ENCODE measurements at places on chromosomes 3 and 15.
A peak's percentile ranks its signal among the peaks of the same experiment; 100 is the strongest.

DNA sequence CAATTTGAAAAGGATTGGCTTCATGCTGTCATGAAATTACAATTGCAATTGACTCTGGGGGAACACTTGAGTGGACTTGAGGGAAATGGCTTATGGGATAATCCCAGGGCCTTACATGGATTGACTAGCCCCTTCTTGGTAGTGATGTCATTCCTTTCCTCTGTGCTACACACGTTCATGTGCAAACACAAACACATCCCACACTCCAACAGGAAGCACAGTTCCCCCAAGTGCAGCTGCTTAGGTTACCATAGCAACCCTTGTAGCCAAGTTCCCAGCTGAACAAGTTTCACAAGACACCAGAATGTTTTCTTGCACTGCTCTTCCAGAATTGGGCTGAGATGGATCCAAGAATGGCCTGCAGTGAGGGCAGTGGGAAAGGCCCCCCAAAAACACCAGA lies 217.0 kb downstream of the ZNF621 start:
- DNase-seq, result peak; percentile 15

GRCh38 chr3:71784201-71784913 lies 591 bp downstream of the PROK2 start:
- DNase-seq, result no peak

GRCh38 chr3:189160519-189161309 lies 11.1 kb upstream of the TPRG1 start:
- DNase-seq, result no peak

DNA sequence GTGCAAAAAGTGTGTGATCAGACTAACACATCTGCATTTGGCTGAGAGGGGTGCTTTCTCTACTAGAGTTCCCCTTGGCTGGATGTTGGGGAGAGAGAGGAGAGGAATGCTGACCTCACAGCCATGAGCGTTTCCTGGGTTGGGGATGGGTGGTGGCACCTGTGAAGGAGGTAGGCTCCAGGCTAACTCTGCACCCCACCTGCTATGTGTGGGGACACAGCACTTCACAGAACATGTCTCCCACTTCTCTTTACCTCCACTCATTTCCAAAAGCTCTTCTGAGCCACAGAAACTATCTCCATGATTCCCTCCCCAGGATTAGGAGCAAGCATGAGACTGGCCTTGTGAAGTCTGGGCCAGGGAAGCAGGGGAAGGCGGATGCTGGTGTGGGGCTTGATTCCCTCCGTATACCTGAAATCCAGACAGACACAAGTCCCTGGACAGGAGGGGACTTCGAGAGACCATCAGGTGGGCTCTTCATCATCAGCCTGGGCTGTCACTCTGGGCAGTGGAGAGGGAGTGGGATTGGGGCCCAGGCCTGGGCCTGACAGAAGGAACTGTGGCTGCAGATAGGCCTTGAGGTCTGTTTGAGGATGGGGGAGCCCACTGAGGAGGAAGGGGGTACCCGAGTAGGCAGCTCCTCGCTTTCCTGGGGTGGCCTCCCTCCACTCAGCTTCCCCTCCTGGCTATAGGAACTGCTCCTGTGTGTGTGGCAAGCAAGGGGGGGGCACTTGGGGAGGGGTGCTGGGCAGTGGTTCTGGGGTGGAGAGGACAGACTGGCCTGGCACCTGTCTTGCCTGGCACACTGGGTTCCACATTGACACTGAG lies 40.7 kb downstream of the FEM1B start:
- no peak for DNase-seq

- DNase-seq, result no peak
Observed at GRCh38 chr15:31344823-31345605, 18.4 kb downstream of the KLF13 start.

GRCh38 chr3:29610781-29611180 lies 329.9 kb downstream of the RBMS3 start:
- peak; percentile 29 for DNase-seq

- DNase-seq, result peak; percentile 64
Observed at GRCh38 chr15:56732135-56732885, 999 bp downstream of the ZNF280D start.

DNA sequence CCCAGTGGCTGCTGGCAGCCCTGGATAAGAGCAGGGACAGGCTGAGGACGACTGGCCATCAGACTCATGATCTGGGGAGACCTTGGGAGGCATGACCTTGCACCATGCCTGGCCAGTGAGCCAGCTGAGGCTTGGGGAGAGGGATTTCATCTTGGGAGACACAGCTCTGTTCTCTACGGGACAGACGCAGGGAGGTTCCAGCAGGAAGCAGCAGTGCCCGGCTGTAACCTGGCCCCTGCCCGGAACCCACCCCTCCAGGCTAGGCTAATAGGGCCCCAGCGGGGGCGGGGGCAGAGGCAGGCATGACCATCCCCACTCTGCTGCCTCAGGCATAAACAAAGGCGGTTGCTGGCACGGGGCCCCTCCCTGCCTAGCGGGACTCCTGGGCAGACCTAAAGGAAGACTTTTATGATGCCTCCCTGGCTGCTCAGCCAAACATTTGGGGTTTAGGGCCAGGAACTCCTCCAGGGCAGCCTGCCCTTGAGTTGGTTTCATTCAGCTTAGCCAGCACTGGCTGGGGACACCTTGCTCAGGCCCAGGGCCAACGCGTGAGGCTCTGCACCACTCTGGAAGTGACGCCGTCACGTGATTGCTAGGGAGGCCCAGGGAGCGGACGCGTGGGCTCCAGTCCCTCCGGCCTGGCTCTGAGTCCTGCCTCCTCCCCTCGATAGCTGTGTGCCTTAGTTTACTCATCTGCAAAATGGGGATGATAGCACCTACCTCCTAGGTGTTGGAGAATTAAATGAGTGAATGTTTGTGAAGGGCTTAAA lies 27.6 kb downstream of the HDAC11 start:
- no peak for DNase-seq

- DNase-seq, result no peak
Observed at GRCh38 chr15:38692789-38693062, 128.1 kb upstream of the RASGRP1 start.

- DNase-seq, result no peak
Observed at GRCh38 chr3:9768141-9768775, 1.5 kb downstream of the CAMK1 start.

GRCh38 chr3:172030181-172030580 lies 9.2 kb upstream of the FNDC3B start:
- no peak for DNase-seq

DNA sequence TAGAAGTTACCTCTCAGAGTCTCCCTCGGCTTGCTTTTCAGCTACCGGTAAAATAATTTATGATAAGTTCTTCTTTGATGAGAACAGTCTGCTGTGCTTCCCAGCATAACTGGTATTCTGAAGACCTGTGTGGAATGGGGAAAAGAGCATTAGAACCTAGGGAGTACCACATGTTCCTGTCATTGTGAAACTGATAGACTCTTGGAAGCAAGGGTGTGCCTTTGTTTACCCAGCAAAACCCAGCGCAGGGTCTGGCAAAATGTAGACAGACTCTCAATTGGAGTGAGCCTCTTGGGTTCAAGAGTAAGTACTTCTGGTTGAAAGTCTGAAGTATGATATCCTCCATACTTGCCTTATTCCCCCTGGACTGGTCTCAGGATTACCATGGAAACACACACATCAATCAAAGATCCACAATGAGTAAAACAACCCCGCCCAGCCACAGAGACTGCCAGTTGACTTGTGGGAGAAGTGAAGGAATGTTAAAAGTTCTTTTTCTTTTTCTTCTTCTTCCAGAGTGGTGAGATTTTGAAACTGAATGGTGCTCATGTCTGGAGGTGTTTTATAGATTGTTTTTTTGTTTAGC lies 652.4 kb upstream of the NAALADL2 start:
- peak; percentile 49 for DNase-seq

- DNase-seq, result no peak
Observed at GRCh38 chr15:60548101-60548500, 69.2 kb upstream of the ICE2 start.

- DNase-seq, result no peak
Observed at GRCh38 chr3:9147215-9147895, 102.1 kb downstream of the SRGAP3 start.

GRCh38 chr15:76439542-76439941 lies 103.0 kb downstream of the ISL2 start:
- DNase-seq, result no peak

DNA sequence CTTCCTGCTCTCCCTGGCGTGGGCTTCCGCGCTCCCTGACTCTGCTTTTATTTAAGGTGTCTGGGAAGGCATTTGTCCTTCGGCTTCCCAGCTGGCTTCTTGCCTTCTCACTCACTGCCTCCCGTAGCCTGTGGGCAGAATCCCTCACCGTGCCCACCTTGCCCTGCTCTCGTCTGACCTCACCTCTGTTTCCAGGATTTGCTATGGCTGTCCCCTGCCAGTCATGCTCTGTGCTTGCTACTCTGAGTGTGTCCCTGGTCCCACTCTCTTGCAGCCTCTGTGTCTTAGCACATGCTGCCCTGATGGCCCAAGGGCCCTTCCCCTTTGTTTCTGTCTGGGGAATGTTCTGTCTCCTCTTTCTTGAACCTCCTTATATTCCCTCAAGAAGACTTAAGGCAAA lies 26.2 kb downstream of the LPP start:
- DNase-seq, result no peak

- DNase-seq, result no peak
Observed at GRCh38 chr15:40878785-40879184, 4.8 kb upstream of the RHOV start.

GRCh38 chr3:142904639-142905436 lies 16.0 kb upstream of the PCOLCE2 start:
- peak; percentile 43 for DNase-seq

DNA sequence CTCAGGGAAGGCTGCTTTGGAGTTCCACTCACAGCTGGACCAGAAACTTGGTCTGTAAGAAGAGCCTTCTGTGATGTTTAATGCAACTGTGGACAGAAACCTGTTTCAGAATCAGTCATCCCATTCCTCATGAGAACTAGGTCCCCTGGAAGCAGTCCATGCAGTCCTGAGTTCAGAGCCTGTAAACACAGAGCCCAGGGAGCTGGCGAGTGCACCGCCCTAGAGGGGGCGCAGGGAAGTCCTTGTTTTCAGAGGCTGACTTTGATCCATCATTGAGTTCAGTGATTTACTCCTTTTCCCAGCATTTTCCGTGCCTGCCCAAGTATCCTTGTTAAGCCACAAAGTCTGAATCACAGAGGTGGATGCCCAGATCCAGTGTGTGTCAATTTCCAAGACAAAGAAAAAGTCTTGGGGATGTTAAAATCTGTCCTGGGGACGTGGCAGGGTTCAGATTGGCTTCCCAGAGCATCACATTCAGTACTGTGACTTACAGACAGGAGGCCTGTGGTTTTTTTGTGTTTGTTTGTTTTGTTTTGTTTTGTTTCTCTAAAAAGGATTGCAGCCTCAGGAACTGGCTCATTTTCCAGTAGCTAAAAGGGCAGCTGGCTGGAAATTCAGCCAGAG lies 9.8 kb upstream of the TXNRD3 start:
- no peak for DNase-seq

DNA sequence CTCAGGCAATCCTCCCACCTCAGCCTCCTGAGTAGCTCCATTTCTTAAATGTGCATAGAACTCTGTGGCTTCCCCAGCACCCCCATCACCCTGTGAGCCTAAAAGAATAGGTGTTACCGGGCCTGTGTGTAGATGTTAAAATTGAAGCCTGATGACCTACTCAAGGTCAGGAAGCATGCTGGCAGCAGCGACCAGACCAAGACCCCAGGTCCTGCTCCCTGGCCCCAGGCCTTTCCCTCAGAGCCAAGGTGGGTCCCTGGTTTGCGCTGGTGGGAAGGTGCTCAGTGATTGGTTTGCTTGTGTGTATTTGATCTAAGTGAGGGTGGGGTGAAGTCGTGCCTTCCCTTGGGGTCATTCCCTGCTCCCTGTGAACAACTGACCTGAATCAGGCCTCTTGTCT lies 18.4 kb upstream of the CRABP1 start:
- DNase-seq, result no peak

- DNase-seq, result no peak
Observed at GRCh38 chr3:56102032-56102431, 366.2 kb downstream of the ERC2 start.

DNA sequence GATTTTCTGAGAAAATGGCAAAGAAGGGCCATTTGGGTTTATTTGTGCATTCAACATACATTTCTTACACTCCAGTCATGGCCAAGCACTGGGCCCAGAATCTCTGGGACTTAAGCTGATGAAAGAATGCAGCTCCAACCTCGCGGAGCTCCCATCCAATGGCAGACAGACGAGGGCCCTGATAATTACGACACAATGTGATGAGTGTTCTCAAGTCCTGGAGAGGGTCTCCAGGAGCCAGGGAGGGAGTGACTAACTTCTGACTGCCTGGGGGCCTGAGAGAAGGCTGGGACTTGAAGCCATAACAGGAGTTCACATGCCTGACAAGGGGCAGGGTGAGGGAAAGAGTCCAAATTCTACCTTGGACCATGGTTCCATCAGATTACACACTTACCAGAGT lies 42.6 kb upstream of the BNC1 start:
- peak; percentile 24 for DNase-seq

DNA sequence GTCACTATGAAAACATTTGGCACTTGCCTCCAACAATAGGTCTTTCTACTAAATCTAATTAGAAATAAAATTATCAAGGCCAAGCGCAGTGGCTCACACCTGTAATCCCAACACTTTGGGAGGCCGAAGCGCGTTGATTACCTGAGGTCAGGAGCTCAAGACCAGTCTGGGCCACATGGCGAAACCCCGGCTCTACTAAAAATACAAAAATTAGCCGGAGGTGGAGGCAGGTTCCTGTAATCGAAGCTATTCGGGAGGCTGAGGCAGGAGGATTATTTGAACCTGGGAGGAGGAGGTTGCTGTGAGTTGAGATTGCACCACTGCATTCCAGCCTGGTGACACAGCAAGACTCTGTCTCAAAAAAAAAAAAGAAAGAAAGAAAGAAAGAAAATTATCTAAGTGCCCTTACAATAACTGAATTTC lies 1.6 kb upstream of the PLD1 start:
- peak; percentile 76 for DNase-seq

- no peak for DNase-seq
Observed at GRCh38 chr3:150090006-150090405, 119.3 kb upstream of the PFN2 start.

GRCh38 chr3:139111392-139112229 lies 66.9 kb upstream of the PRR23C start:
- peak; percentile 43 for DNase-seq

DNA sequence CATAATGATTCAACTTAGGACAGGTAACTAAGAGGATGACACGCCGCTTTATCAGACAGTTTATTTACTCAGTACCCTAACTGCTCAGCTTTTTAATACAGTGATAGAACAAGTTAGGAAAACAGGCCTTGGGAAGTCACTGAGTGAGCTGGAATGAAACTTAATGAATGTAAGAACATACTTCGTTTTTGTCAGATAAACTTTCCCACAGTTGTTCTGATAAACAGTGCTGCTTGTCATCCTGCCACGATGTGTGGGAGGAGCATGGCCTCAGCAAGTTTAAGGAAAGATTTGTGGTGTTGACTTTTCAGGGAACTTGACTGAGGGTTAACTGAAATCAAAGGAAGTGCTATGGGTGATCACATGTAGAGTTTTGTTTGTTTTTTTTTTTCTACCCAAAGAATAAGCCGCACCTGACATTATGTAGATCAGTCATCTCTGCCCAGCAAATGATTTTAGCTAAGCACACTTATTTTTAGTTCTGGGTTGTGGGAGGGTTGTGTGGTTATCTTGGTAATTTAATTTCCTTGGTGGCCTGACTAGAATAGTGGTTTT lies 5.6 kb upstream of the P2RY14 start:
- DNase-seq, result peak; percentile 29

GRCh38 chr3:191484461-191484860 lies 23.5 kb downstream of the PYDC2 start:
- DNase-seq, result no peak

- DNase-seq, result no peak
Observed at GRCh38 chr15:101088271-101088670, 163.6 kb downstream of the CHSY1 start.

GRCh38 chr15:70584838-70585706 lies 178.3 kb downstream of the UACA start:
- DNase-seq, result peak; percentile 23

- no peak for DNase-seq
Observed at GRCh38 chr15:89186803-89187202, 34.6 kb downstream of the RLBP1 start.

Measured in fibroblast of skin of back (primary cell).